ENCODE measurements at places on chromosomes 5 and 9.

DNA sequence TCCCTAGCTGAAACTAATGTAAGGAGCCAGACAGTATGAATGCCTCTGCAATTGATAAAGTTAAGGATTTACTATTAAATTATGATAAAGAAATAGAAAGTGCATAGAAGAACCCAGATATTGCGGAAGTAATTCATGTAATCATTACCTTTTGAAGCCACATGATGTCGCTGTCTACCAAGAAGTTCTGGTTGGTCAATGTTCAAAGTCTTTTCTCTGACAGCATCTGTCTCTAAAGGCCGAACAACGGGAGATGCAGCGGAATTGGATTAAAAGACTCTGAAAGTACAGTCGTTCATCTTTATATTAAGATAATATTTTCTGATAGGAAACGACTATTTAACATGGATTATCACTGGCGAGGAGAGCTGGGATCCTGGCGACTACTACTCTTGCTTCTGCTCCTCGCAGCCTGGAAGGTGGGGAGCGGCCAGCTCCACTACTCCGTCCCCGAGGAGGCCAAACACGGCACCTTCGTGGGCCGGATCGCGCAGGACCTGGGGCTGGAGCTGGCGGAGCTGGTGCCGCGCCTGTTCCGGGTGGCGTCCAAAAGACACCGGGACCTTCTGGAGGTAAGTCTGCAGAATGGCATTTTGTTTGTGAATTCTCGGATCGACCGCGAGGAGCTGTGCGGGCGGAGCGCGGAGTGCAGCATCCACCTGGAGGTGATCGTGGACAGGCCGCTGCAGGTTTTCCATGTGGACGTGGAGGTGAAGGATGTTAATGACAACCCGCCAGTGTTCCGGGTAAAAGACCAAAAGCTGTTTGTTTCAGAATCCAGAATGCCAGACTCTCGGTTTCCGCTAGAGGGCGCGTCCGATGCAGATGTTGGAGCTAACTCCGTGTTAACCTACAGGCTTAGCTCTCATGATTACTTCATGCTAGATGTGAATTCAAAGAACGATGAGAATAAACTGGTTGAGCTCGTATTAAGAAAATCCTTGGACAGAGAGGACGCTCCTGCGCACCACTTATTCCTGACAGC, at the start of gene PCDHA8:
Gene PCDHA8 (plus strand): TSS at position 210 of the 985 bp plus-strand sequence. CDS start 135 bp downstream, at position 345.
- no peaks in the 10 kb centered on the region for H3K27me3 ChIP-seq
- H3K27ac ChIP-seq = no peak within 1 kb of the TSS
- H3K36me3 ChIP-seq = no peaks in the 10 kb centered on the region
- H3K4me3 ChIP-seq = no peak within 1 kb of the TSS

DNA sequence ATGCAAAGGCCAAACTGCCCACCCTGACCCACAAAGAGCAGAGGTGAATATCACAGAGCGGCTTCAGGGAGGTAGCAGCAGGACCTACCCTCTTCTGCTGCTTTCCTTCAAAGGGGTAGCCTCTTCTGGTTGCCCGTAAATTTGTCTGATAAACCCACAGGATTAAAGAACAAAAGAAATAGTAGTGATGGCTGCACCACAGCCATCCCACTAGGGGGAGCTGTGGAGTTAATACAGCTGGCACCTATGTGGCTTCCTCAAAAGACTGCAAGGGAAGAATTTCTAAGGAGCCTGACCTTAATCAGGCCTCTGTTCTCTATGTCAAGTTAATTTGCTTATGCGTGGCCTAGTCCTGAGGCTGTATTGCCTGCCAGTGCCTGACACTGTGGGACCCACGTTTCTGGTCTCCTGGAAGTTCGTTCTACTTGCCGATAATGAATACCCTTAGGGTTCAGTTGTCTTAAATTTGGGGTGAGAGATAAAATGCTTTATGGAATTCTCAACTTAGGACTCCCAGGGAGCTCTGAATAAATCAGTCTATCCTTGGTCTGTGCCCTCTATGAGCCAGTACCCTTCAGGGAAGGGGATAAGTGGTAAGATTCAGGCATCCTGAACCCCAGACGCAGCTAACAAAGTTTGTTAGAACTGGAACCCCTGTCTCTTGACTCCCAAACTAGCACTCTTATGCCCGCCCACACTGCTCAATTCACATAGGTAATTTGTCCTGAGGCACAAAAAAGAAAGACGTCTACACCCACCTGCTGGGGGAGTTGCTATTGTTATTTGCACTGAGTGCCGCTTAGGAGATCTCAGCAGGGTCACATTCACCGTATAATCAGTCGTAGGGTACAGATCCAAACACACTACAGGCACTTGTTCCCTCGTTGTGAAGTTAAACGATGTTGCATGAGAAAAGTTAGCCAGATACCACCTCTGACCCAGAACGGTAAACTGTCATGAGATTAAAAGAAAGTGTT, 77.1 kb downstream of the SUSD1 start:
- no peak for DNase-seq
- H3K27me3 ChIP-seq = no peaks in the 10 kb centered on the region
- no peak overlapping the region for H3K4me3 ChIP-seq
- no peaks in the 10 kb centered on the region for H3K4me1 ChIP-seq
- no peaks in the 10 kb centered on the region for H3K36me3 ChIP-seq

GRCh38 chr5:65190328-65191053, 291.2 kb downstream of the ADAMTS6 start:
- no peaks in the 10 kb centered on the region for H3K4me1 ChIP-seq
- no peak overlapping the region for H3K4me3 ChIP-seq
- no peak overlapping the region for H3K27ac ChIP-seq
- H3K27me3 ChIP-seq = no peaks in the 10 kb centered on the region
- DNase-seq = no peak

DNA sequence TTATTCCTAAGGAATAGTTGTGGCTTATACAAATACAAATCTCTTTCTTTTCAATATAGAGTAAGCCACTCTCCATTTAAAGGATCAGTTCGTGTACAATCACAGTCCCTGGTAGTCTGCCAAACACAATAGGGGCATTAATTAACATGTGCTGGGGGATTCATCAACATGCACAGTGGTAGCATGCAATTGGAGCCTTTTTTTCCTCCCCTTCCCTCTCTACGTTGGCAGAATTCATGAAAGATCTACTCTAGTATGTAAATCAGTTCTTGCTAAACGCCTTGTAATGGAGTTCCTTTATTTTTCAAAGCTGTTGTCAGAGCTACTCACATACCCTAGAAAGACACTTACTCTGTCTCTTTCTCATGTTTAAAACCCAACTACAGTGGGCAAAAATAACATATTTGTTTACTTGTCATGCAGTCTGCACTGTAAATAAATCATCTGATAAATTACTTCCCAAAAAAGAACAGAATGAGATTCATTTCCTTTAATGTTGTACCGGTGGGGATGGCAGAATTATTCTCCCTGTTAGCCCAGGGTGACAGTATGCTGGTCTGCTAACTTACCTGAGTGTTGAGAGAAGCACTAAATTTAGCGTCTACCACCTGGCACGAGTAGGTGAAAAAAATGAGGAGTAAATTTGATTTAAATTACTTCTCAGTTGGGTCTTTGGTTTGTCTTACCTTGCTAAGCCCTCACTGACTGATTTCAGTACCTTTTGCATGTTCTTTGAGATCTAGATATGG, 341.5 kb upstream of the CCNH start:
- no peak for DNase-seq
- no peaks in the 10 kb centered on the region for H3K4me1 ChIP-seq
- no peak overlapping the region for H3K27ac ChIP-seq

DNA sequence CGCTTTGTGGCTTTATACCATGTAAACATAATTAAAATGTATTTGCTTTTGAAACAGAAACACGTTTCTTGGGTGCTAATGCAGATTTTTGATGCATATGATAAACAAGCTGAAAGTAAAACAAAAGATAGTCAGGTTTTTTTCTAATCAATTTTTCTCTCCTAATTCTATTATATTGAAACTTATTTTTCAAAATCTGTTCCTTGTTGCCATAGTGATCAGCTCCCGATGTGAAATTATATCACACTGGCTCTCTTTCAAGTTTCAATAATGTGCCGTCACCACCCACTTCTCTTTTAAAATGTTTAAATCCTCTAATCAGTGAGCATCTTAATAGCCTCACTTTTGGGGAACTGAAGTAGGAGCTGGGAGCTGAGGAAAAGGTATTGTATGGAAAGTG, 36.4 kb upstream of the DAPK1 start:
- no peaks in the 10 kb centered on the region for H3K36me3 ChIP-seq
- H3K27ac ChIP-seq = no peak overlapping the region
- H3K4me1 ChIP-seq = peaks cover 3% of the 10 kb centered on the region
- DNase-seq = no peak
- H3K4me3 ChIP-seq = no peak overlapping the region

DNA sequence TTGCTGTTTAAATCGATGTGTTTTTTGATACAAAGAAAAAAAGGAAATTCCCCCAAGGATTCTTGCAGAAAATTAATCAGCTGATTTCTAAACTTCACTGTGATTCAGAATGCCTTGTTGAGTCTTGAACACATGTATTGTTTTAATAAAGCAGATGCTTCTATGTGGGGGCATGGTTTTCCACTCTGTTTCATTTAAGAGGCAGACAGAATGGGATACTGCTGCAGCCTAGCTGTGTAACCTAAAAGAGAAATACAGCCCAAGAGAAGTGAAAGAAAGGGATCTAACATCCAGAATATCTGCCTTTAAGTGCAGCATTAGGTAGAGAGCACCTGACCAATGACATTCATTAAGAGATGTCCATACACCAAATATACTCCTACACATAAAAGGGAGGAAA, 365.1 kb upstream of the CCNH start:
- H3K27me3 ChIP-seq = no peaks in the 10 kb centered on the region
- H3K27ac ChIP-seq = no peak overlapping the region
- no peaks in the 10 kb centered on the region for H3K4me1 ChIP-seq

DNA sequence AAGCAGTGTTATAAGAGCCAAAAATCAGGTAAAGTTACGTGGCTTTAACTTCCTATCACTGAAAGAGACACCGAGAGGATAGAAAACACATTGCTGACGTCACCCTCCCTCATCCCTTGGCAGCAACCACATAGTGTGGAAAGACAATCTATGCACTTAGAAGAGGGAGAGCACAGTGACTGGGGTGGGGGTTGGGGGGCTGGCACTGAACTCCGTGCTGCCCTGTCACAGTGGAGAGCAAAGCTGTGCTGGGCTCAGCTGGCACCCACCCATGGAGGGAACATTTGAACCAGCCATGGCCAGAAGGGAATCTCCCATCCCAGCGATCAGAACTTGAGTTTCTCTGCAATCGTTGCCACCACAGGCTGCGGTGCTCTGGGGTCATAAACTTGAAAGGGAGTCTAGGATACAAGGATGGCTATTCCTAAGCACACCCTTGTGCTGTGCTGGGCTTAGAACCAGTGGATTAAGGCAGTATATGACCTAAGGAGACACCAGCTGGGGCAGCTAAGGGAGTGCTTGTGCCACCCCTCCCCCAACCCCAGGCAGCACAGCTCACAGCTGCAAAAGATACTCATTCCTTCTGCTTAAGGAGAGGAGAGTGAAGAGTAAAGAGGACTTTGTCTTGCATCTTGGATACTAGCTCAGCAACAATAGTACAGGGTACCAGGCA, 73.4 kb downstream of the KIAA0825 start:
- no peaks in the 10 kb centered on the region for H3K36me3 ChIP-seq
- H3K27me3 ChIP-seq = no peaks in the 10 kb centered on the region
- no peak overlapping the region for H3K4me3 ChIP-seq
- H3K27ac ChIP-seq = no peak overlapping the region
- no peak for DNase-seq
- no peaks in the 10 kb centered on the region for H3K4me1 ChIP-seq

GRCh38 chr9:21579247-21579671, 97.1 kb upstream of the IFNE start:
- no peak for DNase-seq
- H3K36me3 ChIP-seq = no peaks in the 10 kb centered on the region
- H3K27ac ChIP-seq = no peak overlapping the region

DNA sequence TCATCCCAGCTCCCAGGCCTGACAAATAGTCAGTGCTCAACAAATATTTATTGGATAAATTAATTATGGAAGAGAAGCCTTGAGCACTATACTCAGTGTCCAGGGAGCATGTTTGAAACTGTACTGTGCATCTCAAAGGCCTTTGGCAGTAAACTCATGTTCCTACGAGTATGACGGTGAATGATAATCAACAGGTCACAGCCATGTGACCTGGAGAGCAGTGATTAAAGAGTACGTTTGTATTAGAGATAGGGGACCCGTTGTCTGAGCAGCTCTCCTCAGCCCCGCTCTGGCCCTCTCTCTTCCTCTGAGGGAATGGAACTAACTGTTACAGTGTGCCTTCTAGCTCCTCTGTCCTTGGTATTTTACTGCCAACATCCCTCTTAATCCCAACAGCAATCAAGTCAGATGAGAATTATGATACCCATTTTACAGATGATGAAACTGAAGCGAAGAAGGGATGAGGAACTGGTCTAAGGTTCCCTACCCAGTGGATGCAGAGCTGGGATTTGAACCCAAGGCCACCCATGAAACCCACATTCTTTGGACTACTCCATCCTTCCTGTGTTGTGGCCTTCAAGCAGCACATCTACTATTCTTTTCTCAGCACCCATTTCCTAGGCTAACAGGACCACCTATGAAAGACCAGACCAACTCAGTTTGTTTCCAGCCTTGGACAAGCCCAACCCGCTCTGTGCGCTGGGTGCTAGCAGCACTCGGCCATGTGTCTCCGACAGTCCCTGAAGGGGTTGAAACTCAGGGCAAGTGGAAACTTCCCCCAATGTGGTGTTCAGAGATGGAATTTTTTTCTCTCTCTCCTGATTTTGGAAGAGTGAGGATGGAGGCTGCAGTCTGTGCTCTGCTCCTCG, 34.9 kb downstream of the SPRY4 start:
- DNase-seq = no peak
- H3K4me3 ChIP-seq = no peak overlapping the region
- no peaks in the 10 kb centered on the region for H3K36me3 ChIP-seq
- H3K27ac ChIP-seq = no peak overlapping the region

Data from vagina (tissue), 2 donors.